A673 (cell line): ENCODE measurements at places on chromosomes 7 and 10. TPM values are rescaled to one million over a fixed set of nuclear protein-coding genes. Genes with fewer than 3 reads are reported as not detected.

The DYDC2 gene
- total RNA-seq, result not detected in 2 replicates

The ATG9B gene
- total RNA-seq, result 0.96 and 1.9 TPM in 2 replicates

The CPA2 gene
- total RNA-seq, result 0.26 and 0.43 TPM in 2 replicates

The CFAP46 gene
- total RNA-seq, result 1.3 and 1.9 TPM in 2 replicates

The RNF148 gene
- 5.4 and 6.1 TPM in 2 replicates for total RNA-seq

The ITGA8 gene
- 0.07 TPM in 1 of 2 replicates, not detected in the other for total RNA-seq
